ENCODE measurements at places on chromosomes 16 and 17. TPM values are rescaled to one million over a fixed set of nuclear protein-coding genes. Genes with fewer than 3 reads are reported as not detected.

Gene TEKT5
- 0.04 TPM for total RNA-seq

Gene CD300LB
- 0.07 TPM for total RNA-seq

Gene GPR142
- not detected for total RNA-seq

- DNase-seq, result no peak
Observed at GRCh38 chr16:11379420-11379819, 34.2 kb downstream of the RMI2 start.

DNA sequence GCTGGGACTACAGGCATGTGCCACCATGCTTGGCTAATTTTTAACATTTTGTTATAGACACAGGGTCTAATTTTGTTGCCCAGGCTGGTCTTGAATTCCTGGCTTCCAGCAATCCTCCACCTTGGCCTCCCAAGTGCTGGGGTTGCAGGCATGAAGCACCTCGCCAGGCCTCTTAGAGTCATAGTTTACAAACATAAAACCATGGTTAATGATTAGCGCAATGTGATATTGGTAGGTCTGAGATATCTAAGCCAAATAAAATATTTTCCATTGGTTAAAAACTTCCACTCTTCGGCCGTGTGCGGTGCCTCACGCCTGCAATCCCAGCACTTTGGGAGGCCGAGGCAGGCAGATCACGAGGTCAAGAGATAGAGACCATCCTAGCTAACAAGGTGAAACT lies 16.6 kb downstream of the TXNDC11 start:
- no peak for DNase-seq

GRCh38 chr17:31811101-31811500 lies 47.9 kb downstream of the COPRS start:
- DNase-seq, result no peak

DNA sequence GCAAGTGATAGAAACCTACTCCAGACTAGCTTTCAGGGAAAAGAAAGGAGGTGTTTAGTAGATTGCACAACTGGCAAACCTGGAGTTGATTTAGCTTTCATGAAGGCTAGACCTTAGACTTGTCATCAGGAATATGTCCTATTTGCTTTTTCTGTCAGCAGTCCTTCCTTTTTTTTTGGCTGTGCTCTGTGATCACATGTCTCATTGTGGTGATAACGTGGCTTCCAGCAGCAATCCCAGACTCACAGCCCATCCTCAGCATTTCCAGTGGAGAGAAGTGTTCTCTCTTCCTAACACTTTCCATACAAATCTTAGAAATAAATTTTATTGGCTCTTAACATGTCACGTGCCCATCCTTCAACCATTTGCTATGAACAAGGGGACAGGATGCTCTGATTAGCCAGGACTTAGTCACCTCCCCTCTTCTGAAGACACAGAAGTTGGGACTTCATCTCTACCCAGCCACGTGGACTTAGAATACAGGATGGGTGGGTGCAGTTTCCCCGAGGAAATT lies 74.7 kb downstream of the CDH13 start:
- no peak for DNase-seq

DNA sequence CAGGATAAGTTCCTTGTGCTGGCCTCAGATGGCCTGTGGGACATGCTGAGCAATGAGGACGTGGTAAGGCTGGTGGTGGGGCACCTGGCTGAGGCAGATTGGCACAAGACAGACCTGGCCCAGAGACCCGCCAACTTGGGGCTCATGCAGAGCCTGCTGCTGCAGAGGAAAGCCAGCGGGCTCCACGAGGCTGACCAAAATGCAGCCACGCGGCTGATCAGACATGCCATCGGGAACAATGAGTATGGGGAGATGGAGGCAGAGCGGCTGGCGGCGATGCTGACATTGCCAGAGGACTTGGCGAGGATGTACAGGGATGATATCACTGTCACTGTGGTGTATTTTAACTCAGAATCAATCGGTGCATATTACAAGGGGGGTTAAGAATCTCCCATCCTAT lies 5.2 kb downstream of the PDP2 start:
- DNase-seq, result no peak

DNA sequence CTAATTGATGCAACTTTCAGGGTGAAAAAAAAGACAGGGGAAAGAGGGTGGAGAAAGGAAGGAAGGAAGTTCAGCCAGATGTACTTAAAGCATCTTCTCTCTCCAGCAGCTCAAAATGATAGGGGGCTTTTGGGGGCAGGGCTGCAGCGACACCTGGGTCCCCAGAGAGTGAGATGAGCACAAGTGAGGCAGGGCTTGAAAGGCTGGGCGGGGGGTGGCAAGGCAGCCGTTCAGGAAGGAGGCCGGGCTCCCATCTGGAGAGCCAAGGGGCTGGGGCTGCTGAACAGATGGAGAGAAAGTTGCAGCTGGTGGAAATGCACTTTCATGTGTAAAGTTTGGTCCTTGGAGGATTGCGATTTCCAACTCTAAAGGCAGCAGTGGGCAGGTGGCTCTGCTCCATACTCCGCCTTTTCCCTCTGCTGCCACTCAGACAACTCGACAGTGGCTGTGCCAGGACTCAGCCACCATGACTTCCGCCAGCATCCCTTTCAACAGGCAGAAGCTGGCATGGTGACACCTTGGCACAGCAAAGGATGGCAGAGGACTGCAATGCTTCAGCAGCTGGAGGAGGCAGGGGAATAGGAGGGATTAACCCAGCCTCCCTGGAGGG lies 7.7 kb downstream of the SLC35B1 start:
- DNase-seq, result no peak

GRCh38 chr16:81694494-81695280 lies 84.4 kb upstream of the PLCG2 start:
- DNase-seq, result no peak

Measured in kidney epithelial cell (primary cell).